CD8-positive, alpha-beta T cell (primary cell): ENCODE measurements at places on chromosomes 16 and 17.

DNA sequence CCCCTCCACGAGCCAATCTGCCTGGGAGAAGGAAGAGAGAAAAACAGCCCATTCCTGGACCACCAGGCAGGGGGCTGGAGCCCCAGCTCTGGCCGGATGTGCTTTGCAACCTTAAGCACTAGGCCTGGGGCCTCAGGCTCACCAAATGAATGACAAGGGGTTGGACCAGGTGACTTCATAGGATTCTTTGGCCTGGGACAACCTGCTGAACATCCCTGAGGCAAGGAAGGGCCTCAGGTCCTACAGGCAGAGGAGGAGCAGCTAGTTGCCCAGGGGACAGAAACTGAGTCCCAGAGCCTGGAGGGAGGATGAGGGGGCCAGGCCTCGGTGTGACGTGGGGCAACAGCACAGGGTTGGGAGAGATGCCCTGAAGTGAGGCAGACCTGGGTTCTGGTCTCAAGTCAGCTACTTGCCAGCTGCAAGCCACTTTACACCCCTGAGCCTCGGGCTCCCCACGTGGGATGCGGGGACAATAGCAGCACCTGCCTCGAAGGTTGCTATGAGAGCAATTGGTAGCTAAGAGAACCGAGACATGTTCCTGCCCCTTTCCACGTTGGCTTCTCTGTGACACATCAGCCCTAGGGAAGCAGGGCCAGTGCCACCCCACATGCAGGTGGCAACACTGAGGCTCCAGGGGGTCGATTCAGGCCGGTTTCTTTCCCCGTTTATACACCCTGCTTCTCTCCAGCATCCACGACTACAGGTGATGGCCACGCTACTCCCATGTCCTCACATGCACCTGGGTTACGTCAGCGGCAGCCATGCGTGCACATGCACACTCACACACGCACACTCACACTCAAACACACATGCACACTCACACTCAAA, 42.6 kb downstream of the CFAP20 start:
- no peak for DNase-seq

DNA sequence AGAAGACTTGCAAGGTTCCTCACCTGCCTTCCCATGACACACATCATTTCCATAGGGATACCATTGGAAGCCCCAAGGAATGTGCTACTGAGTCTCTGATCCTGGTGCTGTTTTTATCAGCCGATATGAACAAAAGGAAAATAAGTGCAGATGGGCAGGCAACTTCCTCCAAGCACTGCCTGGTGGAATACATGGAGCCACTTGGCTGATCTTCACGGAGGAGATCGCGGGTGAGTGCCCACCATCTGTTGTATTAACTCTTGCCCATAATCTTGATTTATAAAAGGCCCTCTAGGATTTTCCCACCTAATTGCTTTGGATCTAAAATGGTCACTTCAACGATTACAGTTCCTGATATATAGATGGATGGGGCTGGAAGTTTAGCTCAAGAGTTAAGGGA, 24.7 kb upstream of the CDRT15 start:
- DNase-seq: no peak

DNA sequence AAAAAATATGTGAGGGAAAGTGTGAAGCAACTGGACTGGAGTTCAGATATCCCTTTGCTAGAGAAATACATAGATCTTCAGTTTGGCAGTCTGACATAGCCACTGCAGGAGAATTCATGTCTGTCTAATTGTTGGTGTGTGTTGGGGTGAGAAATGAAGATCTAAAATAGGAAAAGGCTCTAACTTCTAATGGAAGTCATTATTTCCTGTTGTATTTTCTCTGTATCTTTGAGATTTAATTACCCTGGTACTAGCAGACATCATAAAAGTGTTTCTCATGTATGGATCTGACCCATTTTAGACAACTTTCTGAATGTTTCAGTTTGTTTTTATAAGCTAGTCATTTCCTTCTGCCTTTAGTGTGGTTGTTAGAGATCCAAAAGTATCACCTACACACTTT, 128.3 kb downstream of the NLK start:
- no peak for DNase-seq

DNA sequence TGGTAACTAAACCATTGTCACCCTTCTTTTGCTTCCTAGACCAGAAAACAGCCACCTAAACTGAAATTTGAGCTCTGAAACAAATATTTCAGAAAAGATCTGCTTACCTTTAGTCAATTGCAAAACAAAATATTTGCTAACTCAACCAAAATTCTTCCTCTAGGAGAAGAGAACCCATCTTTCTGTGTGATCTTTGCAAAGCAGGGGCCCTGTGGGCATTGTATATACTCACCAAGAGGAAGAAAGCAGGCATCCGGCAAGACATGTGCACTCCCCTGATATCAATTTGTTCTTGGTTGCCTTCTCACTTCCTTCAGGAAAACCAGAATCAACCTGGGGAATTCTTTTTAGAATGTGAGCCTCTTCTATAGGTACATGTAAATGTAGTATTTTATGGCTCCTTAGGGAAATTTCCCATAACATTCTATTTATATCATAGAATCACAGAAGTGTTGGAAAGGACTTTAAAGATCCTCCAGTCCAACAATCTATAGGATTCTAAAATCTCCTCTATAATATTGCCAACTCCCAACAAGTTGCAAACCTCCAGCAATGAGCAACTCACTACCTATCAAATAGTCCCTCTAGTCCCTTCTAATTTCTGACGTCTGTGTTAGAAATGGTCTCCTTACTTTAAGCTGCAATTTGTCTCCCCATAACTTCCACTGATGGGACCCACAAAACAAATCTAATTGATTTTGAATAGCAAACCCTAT, 966 bp downstream of the SLFN14 start:
- DNase-seq: no peak

DNA sequence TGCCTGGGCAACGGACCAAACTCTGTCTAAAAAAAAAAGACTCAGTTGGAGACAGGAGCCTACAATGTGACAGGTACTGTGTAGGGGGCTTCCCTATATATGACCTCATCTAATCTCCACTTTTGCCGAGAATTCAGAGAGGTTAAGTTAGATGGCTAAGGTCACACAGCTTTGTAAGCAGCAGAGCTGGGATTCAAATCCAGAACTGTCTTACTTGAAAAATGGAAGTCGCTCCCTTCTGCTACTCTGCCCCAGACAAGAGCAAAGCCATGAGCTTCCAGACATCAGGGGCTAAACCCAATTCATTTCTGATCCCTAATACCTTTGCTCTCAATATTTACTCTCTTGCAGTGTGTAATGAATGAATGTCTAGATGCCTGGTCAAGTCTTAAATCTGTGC, 41.5 kb upstream of the ABCC12 start:
- no peak for DNase-seq

DNA sequence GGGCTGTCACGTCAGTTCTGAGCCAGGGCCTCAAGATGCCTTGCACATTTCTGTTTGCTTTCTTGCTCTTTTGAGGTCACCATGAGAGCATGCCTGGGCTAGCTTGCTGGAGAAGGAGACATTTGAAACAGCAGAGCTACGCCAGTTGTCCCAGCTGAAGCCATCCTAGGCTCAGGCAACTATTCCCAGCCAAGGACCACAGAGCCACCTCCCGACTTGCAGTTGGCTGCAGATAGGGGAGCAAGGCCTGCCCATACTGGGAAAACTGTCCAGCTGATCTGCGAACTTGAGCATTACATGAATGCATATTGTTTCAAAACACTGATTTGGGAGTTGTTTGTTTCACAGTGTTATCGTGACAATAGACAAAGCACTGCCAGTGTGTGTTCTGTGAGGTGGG, 340.8 kb downstream of the XYLT1 start:
- DNase-seq: no peak

- peak; percentile 31 for DNase-seq
These were observed 1.1 kb downstream of the TSEN54 start for GRCh38 chr17:75517297-75517865.

DNA sequence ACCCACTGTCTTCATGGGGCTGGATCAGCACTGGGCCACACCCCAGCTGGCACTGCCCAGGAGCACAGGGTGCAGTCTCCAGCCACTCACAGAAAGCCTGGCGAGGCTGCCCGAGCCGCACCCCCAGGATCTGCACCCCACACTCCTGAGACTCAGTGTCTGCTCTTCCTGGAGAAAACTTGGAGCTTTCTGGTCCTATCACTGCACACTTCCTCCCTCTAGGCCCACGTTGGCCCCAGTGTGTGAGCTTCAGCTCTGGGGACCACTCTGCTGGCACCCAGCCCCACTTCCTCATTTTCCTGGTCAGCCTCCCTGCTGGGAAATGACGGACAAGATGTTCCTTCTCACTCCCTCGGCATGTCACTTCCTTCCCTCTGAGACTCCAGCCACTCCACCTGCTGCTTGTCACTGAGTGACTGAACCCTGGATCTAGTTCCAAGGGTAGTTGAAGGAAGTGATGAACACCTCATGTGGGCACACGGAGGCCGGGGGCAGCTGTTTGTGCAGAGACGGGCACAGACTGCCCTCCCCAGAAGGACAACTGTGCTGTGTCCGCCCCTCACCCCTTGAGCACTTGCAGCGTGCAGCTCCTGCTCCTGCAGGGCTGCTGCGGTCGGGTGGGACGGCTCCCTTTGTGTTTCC, 29.0 kb downstream of the ZC3H18 start:
- DNase-seq: no peak

DNA sequence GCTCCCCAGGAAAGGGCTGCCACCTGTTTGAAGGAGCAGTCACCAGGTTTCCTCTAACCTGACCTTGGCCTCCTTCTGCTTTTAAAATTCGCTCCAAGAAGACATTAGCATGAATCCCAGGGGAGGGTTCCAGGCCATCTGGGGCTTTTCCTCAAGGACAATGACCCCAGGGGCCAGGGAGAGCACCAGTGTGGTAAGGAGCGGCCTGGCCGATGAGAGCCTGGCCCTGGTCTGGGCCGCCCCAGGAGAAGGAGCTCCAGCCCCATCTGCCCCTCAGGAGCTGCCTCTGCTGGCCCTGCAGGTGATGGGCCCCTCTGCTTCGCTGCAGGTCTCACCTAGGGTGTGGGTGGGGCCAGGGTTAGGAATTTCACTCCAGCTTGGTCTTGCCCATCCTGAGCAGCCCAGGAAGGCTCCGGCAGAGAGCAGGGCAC, 209.2 kb upstream of the TNRC6C start:
- DNase-seq: no peak

- no peak for DNase-seq
These were observed 8.2 kb downstream of the SPAG7 start for GRCh38 chr17:4959261-4959965.

GRCh38 chr17:74274060-74274708, at the start of gene DNAI2:
TSS of gene DNAI2 (plus strand) at chr17:74274234. CDS start at chr17:74281818, 7,584 bp downstream.
- DNase-seq: peak; percentile 33

DNA sequence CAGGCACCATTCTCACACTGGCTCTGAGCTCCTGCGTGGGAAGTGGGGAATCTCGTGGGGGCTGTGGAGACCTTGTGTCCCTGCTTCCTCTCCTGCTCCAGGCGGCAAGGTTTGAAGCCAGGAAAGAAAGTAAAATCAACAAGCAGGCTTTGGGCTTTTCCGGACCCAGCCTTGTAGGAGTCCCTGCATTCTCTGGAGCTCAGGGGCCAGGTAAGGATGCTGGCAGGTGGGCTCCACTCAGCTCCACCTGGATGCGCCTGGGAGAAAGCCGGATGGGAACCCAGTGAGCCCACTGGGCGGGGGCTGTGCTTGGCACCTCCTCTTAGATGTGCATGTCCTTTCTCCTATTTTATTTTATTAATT, 362.5 kb downstream of the SEC14L1 start:
- no peak for DNase-seq

GRCh38 chr16:677316-678190, 2.1 kb downstream of the RHBDL1 start:
- DNase-seq: no peak

DNA sequence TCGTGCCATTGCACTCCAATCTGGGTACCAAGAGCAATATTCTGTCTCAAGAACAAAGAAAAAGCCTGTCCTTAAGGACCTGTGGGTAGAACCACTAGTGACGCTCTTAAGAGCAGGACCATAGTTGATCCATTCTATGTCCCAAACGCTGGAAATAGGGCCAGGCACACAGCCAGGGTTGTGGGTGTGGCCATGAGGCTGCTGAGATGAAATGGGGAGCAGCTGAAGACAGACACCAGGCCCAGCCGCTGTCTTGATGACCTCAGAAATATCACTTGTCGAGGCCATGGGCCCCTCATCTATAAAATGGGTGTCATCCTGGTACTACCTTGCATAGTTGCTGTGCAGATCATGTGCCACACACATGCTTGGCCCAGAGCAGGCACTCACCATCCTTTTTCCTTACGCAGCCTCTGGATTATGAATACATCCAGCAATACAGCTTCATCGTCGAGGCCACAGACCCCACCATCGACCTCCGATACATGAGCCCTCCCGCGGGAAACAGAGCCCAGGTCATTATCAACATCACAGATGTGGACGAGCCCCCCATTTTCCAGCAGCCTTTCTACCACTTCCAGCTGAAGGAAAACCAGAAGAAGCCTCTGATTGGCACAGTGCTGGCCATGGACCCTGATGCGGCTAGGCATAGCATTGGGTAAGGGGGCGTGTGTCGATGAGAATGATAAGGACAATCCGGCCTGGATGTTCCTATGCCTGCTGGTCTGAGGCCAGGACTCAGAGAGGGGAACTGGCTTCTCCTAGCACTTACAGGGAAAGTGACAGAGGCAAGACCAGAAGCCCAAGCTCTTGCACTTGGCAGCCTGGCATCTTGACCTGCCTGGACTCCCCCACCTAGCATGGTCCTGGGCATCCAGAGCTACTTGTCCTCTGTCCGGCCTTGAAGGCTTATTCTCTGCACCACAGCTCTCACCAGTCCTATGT, 25.5 kb downstream of the CDH5 start:
- no peak for DNase-seq

GRCh38 chr16:48282636-48283263, 35.4 kb upstream of the ABCC11 start:
- DNase-seq: no peak

- peak; percentile 39 for DNase-seq
These were observed 1.7 kb downstream of the EPOP start for GRCh38 chr17:38672788-38673706.

- no peak for DNase-seq
These were observed 1.8 kb upstream of the OR1E1 start for GRCh38 chr17:3400055-3400454.

DNA sequence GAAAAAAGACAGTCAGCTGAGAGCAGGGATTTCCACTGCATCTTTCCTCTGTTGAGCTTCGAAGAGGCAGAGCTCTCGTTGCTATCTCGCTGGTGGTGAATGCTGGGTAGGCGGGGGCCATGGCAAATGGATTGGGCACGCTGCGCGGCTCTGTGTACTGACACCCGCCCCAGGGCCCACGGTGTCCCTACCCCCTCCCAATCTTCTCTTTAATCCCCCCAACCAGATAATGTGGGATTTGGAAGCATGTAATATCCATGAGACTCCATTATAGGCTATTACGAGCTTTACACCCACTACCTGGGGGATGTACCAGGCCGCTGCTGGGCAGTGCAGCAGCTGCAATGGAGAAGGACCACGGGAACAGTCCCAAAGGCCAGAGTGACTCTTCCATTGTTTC, 8.3 kb downstream of the PIPOX start:
- DNase-seq: no peak
